Epithelial cell of proximal tubule (primary cell): ENCODE measurements at places on chromosomes 11 and 22.

DNA sequence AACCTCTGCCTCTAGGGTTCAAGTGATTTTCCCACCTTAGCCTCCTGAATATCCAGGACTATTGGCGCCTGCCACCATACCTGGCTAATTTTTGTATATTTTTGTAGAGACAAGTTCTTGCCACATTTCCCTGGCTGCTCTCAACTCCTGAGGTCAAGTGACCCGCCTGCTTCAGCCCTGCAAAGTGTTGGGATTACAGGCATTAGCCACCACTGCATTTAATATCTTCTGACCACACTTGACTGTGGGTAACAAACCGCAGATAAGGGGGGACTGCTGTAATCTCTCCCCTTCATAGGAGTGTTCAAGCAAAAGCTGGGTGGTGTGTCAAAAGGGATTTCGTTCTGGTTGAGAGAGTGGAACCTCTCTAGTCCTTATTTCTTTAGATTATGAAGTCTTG lies 53.4 kb downstream of the GRAMD1B start:
- no peak for DNase-seq

DNA sequence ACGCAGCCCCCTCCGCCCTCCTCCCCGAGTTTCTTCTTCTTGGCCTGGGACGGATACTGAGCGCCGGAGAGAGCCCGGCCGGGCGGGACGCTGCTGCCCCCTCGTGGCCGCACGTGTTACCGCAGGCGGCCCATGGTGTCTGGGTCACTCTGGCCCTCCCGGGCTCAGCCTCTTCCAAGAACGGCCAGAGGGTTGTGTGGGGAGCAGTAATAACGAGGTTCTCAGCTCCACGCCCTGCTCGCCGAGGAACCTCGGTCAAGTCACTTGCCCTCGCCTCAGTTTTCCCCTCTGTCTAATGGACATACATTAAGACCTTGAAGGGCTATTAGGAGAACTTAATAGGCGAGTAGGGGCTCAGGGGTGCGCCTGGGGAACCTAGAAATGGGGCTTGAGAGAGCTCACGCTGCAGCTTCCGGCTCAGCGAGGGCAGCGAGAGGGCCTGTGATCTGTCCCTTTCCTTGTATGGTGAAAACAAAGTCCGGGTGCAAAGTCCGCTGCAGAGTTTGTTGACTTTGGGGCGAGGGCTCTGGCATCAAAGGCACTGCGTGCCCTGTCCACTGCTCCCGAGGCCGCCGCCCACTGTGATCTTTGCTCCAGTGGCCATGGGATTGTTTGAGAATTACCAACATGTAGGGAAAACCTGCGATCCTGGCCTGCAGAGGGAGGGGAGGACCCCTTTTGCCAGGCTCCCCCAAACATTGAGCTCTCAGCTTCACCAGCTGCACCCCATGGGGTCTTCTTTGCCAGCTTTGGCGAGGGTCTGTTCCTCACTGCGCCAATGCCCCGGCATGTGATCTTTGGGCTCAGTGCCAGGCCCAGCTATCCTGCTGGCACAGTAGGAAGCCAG lies 14.4 kb upstream of the LRP5 start:
- no peak for DNase-seq

DNA sequence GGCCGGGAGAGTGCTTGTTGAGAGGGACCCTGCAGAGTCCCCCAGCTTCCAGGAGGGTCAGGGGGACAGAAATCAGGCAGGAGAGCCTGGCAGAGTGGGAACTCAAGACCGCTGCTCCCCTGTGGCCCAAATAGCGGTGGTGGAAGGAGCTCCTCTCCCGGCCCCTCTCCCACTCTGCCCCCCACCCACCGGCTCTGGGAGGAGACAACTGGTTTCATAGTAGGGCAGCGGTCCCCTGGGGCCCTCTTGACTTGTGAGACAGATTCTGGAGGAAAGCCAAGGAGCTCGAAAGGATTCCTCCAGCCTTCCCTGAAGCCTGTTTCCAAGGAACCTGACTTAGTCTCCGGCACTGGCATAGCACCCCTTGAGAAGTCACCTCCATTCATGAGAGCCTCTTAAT lies 10.1 kb downstream of the PKNOX2 start:
- no peak for DNase-seq

DNA sequence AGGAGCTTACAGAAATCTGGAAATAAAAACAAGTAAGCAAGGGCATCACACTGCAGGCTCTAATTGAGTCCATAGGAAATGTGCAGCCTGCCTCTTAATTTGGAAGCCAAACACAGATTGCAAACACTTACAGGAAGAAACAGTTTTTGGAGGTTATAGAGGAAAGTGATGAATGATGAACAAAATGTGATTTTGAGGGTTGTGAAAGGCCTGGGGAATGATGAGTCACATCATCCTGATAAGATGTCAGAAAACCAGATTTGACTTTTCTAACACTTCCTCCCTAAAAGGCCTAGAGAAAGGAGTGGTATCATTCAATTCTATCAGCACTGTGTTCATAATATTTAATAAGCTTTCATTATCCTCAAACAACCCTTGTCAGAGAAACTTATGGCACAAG lies 96.6 kb upstream of the POU2AF2 start:
- no peak for DNase-seq

GRCh38 chr11:17102462-17102861 lies 25.0 kb upstream of the RPS13 start:
- no peak for DNase-seq

- DNase-seq, result no peak
These were observed 34.4 kb upstream of the SMTN start for GRCh38 chr22:31046539-31047226.

DNA sequence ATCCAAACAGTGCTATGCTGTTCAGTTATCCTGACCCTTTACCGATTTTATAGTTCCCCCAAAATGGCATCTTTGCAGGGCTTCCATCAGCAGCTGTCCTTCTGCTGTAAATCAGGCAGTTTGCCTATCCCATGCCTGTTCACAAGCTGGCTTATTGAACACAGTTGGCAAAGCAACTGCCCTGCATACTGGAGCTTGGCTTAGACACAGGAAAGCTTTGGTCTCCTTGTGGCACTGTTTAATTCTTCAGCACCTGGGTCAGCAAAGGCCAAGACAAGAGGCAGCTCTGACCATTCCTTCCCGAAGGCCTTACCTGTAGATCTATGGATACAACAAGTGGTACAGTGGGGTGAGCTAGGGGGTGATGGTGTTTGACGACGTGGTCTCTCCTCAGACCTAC lies 32.2 kb downstream of the TSPAN18 start:
- DNase-seq, result no peak

DNA sequence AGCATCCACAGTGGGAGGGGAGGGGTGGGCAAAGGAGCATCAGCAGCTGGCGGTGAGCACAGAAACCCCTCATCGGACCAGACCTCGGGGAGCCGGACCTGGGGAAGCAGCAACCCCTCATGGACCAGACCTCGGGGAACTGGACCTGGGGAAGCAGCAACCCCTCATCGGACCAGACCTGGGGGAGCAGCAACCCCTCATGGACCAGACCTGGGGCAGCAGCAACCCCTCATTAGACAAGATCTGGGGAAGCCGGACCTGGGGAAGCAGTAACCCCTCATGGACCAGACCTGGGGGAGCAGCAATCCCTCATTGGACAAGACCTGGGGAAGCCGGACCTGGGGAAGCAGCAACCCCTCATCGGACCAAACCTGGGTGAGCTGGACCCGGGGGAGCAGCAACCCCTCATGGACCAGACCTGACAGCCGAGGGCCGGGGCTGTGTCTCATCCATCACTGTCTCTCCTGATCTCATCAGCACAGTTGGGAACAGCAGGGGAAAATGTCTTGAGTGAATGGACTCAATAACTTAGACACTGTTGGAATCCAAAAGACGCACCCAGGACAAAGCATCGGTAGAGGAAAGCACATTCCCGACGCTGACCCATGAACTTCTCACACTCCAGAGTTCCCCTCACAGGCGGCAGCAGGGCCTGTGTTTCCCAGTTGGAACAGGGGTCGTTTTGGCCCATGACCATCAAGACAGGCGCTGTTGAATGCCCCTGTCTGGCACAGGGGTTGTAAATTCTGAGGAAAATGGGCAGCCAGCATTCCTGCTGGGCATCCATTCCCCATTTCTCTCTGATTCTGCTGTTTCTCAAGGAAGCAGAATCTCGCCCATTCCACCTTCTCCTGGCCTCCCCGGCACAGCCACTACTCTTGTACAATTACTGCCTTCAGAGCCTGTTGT lies 1494.6 kb downstream of the TBC1D22A start:
- no peak for DNase-seq

GRCh38 chr11:79417069-79417920 lies 23.5 kb downstream of the TENM4 start:
- no peak for DNase-seq

DNA sequence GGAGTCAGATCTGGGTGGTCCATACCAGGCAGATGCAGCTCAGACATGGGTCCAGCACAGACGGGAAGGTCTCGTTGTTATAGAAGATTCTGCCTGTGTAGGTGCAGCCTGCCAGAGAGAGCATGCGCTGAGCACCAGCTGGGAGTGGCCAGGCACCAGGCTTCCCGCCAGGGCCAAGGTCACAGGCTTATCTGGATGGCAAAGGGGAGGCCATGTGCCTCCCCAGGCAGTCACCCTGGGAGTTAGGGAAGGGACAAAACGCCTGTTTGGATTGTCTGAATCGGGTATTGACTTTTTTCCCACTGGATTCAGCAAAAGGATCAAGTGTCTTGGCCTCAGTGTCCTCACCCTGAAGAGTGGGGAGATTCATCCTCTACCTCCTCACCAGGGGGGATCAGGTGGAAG lies 26.5 kb downstream of the PGA5 start:
- no peak for DNase-seq

DNA sequence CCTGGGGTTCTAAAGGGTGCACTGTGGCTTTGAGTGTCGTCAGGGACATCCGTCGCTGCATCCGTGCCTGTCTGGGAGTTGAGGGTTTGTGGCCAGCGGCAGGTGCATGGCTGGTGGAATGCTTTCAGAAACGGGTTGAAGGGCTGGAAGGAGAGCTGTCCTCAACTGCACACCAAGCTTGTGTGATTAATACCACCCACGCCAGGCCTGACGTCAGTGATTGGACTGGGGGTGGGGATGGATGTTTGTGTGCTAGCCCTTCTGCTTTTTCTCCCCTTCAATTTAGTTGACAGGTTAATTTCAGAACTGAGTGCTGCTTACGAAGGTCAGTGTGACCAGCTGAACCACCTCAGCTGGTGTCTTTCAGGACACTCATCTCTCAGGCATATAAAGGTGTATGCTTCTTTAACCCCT lies 3.2 kb upstream of the GAB2 start:
- DNase-seq, result no peak

DNA sequence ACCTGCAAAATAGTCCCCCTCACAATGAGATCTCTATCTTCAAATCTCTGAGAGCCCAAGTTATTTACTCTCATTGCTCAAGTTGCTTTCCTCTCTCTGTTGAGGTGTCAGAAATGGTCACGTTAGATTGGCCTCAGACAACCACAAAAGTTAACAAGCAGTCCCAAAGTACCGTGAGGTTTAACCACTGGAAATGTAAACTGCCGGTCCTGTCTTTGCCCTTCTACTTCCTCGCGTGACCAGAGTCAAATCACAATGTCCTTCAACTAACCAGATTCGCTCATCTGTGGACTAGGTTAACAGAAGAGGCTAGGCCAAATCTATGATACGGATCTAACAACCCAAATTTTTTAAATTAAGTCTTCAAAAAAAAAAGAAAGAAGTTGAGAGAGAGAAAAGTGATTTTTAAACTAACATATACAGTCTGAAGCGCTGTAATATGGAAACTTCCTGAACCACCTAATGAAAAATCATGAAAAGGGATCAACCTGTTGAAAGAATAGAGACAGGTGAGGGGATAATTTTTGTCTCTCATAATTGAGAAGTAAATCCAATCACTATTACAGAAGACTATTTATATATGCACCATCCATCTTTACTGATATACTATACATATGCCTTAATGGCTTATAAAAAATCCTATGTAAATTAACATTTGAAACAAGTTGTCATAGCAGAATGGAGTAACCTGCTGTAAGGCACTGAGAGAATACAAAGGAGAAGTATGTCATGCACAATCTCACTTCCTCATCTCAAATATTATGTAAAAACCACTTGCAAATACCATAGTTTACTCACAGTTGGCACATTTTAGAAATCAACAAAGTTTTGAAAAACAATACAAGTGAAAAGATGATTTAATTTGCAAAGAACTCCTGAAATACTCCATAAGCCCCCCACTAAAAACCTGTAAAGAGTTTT lies 3.3 kb upstream of the JAML start:
- no peak for DNase-seq

DNA sequence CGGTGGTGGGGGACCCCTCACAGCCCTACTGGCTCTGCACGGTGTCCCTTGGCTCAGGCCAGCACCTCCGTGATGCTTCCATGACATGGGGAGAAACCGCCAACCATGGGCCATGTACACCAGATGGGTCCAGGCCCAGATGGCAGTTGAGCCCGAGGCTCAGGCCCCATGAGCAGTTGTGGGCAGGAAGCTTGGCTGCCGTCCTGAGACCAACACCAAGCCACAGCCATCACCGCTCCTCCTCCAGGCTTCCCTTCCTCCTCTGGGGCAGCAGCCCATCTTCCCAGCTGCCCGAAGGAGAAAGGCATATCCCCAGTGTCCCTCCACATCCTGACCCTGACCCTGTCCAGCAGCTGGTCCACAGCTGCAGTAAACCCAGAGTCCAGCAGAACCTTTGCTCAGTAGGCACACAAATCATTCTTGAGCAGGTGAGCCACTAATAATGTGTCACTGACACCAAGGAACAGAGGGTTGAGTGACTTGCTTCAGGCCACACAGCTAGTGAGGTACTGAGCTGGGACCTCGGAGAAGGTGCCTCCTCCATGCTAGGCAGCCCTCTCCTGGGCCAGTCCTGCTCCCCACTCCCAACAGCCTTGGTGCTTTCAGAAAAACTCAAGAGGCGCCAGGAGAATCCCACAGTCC lies 204.9 kb downstream of the CTTN start:
- no peak for DNase-seq

- no peak for DNase-seq
These were observed 5.2 kb downstream of the IGSF9B start for GRCh38 chr11:133951327-133952198.

- no peak for DNase-seq
These were observed 44.6 kb upstream of the LIN7C start for GRCh38 chr11:27551127-27551526.

GRCh38 chr11:83219095-83219494 lies 25.6 kb downstream of the ANKRD42 start:
- no peak for DNase-seq

DNA sequence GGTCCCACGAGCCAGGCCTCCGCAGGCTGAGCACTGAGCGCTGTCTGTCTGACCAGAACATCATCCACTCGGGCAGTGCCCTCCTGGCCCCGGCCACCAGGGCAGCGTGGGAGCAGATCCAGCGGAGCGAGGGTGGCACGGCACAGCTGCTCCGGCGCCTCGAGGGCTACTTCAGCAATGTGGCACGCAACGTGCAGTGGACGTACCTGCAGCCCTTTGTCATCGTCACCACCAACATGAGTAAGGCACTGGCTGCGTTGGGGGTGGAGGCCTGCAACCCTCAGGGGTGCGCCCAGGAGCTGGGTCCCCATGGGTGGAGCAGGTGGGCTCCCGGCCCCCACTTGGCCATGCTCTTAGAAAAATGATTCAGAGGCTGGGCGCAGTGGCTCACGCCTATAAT lies 49.7 kb upstream of the PRODH start:
- no peak for DNase-seq

DNA sequence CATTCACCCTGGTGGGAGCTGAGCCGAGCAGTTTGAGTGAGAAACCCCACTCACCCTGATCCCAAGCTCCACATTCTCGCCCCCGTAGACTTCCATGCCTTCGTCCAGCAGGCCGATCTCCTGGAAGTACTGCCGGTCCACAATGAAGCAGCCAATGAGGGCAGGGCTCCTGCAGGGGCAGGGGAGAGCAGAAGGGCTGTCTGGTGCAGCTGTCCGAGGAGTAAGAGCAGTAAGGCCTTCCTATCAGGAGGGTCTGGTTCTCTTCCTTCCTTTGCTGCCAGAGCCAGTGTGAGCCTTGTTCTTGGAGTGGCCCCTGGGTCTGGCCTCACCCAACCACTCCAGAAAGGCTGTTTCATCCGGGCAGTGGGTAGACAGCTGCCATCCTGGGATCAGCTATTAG lies 19.4 kb upstream of the CSNK2A3 start:
- no peak for DNase-seq
